ENCODE measurements at places on chromosomes 3 and 15.

DNA sequence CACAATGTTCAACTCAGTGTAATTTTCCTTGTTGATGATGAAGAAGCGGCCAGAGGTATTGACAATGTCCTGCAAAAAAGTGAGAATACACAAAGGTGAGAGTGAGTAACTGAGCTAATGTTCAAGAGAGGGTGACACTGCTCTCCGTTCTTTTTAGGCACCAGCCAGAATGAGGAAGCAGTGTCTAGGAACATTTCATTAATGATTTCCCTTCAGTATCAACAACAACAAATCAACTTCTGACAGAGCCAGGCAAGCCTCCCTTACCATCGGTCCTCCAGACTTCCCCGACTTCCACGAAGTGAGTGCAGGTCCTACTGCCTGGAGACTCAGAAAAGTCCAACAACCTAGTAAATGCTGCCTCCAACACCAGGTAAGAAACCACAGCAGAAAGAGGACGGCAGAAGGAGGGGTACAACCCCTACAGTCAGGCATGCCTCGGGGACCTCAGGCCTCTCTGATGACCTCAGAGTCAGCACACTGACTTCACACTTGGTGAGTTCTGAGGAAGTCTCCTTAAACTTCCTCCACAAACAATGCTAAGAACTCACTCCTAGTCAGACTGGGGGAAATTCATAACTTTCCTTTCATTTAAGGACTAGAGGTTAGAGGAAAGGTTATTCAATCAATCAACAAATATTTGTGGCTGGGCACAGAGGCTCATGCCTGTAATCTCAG, 62.7 kb downstream of the NPTN start:
- no peak for DNase-seq

DNA sequence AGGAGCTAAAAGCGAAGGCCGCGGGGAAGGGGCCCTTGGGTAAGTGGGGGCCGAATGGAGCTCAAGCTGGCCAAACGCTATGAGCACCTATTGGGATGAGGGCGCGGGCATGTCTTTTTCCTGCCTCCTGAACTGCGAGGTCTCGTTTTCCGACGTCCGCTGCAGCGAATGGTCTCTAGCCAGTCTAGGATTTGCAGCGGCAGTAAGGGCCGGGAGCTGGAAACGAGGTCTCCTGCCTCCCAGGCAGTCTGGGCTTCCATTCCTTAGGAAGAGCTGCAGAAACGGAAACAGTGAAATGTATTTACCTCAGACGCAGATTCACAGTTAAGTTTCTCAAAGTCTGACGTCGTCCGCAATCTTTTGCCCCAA, 517 bp downstream of the TMA7 start:
- no peak for DNase-seq

- no peak for DNase-seq
These were observed 55.0 kb downstream of the TMEM39A start for GRCh38 chr3:119408243-119408950.

DNA sequence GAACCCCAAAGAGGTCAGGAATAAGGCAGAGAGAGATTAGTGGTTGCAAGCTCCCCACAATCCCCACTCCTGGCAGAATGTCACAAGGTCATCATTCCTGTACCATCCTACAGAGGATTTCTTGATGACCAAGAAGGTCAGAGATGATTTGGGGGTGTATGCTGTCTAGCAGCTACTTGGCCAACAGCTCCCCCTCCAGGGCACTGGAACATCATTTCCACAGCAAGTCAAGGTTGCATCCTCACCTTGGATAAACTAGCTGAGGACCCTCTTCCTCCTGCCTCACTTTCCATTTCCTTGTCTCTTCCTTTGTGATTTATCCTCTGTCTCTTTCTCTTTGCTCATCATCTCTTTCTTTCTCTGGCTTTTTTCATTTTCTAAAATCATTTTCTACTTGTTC, 106.3 kb downstream of the PROS1 start:
- DNase-seq = no peak

DNA sequence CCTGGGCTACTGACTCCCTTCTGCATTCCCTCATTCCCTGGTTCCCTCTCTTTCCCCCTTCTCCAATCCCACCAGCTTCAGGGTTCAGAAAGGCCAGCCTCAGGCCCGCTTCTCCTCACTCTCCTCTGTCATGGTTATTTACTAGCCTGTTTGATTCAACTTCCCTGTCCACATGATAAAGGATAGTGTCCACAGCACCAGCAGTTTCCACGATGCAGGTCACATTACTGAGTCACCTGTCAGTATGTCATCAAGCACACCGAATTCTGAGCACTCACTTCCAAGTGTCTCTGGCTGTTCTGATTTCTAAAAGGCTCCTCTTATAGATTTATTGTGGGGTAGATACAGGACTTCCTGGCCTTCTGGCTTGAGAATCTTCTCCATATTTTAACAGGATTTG, 96.6 kb upstream of the CTNNB1 start:
- no peak for DNase-seq

DNA sequence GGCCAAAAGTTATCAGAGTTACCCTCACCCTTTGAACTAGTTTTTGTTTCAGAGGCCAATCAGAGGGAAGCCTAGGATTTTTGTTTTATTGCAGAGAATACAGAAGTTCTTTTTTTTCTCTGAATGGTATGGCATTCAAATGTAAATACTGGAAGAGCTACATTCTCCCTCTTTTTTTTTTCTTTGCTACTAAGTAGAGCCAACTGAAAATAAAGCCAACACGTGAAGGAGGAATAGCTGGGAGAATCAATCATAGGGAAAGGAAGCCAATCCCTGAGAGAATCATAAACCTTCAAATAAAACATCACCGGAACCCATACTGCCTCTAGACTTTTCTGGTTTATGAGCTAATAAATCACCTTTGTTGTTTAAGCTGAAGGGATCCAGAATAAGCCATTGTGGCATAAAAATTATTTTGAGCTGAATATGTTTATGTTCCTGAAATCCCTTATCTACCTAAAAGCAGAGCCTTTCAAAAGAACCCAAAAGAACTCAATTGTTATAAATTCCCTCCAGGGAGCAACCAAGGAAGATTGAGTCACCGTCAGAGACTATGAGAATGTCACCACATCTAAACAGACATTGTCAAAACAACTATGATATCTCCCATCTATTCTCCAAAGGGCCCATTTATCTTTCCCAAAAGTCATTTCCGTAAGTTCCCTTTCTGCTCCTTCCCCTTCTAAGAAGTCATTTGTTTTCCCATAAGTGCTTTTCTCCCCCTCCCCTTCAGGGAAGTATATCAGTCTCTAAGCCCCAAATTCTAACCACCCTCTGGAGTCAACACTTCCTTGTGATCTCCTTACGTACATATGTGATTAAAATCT, 3.8 kb upstream of the ZNF280D start:
- DNase-seq = no peak

- DNase-seq = no peak
These were observed 4.2 kb upstream of the RAB8B start for GRCh38 chr15:63185206-63185605.

- DNase-seq = no peak
These were observed 147.4 kb upstream of the ARHGEF26 start for GRCh38 chr3:153973722-153974265.

- DNase-seq = no peak
These were observed 85.7 kb downstream of the VGLL4 start for GRCh38 chr3:11558002-11558401.

DNA sequence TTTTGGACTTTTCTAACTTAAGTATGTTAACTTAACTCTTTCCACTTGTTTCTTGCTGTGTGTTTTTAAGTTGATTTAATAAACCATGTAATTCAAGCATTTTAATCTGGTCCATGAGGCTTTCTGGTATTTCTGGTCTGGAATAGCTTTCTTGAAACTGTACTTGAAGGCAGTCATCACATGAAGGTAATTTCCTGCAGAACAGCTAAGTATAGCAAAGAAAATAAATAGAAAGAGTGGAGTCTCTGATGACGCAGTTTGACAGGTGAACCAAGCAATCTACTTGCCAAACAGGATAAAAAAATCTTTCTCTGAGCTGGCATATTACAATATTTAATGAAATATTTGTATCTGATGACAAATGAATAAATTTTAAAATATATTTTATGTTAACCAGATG, 74.9 kb downstream of the BTLA start:
- DNase-seq = no peak

GRCh38 chr15:90019611-90020010, 18.5 kb downstream of the ZNF710 start:
- no peak for DNase-seq

DNA sequence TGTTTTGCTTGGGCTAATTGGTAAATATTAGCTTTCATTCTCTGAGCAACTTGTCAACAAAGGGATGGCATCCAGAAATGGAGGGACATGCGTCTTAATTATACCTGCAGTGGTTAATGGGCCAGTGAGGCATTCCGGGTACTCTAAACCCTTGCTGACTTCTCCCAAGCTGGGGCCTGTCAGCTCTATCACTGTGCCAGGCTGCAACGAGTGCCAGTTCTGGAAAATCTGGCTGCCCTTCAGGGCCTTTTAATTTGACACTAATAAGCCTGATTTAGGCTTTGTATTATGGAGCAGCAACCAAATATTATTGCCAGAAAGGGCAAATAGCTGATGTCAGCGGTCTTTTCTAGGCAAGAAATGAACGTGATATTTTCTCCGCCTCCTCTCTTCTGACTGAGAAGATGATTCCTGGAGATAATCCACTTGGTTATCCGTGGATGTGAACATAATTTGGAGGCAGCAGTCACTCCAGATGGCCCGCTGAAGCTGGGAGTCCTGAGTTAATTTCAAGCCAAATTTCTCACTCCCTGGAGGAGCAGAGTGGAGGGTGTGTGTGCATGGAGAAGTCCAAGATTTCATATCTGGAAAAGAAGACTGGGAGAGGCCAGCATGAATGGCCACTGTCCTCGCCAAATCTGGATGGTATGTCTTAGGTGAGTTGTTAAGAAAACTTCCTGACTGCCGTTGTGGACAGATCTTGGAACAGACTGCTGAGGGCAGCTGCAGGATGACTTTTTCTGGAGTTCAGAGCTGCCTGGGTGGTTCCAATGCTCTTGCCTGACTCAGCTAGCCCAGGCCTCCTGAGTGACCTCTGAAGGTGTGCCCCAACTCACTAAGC, 44.4 kb upstream of the PSMD6 start:
- DNase-seq = no peak

GRCh38 chr15:23687143-23687470, at the start of gene NDN:
Gene NDN, minus strand, starts transcription at chr15:23687305. Its CDS starts 88 bp downstream, at chr15:23687217.
- peak; percentile 77 for DNase-seq

- no peak for DNase-seq
These were observed 211.9 kb downstream of the SV2B start for GRCh38 chr15:91311986-91312385.

Data from ecto neural progenitor cell (in vitro differentiated cells).